ENCODE measurements at places on chromosomes 3 and 15.
A peak's percentile ranks its signal among the peaks of the same experiment; 100 is the strongest.

GRCh38 chr15:23447107-23447500 lies at the start of gene GOLGA6L2:
GOLGA6L2 (minus strand) TSS chr15:23447243; CDS start chr15:23447181, 62 bp downstream.
- DNase-seq: no peak

DNA sequence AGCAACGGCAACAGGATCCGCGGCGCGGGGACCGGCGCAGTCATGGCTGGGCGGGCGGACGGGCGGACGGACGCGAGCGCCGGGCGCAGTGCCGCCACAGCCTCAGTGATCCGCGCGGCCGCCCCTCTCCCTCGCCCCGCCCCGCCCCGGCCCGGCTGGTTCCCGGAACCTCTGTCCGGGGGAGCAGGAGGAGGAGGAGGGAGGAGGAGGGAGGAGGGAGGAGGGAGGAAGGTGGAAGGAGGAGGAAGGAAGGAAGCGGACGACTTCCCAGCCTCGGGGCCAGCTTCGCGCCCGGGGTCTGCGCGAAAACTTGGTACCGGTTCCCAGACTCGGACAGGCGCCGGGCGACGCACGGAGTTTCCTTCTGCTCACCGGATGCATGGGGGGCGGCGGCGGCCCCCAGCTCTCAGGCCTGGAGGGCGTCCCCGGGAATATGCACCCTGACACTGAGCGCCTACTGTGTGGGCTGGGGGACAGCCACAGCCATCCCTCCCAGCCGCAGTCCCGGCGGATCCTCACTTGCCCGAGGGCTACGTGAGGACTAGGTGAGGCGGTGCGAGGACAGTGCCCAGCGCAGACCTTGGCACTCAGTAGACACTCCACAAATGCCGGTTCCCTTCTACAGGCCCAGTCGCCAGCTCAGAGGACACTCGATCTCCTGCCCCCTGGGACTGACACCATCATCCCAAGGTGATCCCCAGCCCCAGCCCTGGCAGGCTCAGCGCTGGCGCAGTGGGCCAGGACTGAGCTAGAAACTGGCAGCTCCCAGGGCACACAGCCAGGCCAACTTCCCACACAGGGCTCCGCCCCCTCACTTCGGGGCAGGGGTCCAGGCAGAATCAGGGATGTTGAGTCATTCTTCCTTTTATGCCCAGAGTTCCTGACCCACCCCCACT lies at the start of gene SHISA5:
Gene SHISA5 (minus strand): TSS at position 124 of the 896 bp plus-strand sequence. CDS start 80 bp downstream, at position 44.
- peak; percentile 21 for DNase-seq

DNA sequence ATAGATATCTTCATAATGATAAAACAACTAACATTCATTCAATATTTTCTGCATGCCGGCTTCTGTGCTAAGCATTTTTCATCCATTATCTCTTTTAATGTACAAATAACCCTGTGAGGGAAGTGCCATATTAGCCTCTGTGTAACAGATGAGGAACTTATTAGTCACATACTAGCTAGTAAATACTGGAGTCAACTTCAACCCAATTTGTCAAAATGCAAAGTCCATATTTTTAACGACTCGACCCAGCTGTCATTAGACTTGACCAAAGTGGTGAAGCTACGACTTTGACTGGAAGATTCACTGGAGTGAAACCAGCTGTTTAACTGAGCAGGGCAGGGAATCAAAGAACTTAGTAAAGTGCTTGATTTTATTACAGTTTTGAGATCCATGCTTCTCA lies 41.6 kb downstream of the PARP15 start:
- DNase-seq: no peak

DNA sequence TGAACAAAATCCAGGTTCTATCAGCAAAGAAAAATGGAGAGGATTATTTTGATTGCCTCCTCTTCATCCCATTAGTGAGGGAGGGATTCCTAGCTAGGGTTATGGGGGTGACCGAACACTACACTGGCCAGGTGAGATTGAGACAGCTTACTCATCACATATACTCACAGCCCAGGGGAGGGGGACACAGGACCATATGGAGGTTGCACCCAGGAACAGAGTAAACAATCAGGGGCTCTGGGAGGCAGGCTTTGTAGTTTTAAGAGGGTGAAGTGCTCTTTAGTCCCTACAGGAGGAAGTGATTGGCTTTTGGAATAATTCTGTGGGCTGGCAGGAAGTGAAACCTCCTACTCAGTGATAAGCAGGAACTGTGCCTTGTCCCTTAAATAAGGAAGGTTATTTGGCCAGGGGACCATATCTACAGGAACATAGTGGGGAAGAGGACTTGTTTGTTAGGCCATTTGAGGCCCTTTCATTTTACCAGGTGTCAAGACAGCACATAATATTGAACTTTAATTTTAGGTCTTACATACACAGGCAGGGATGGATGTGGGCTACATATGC lies 17.5 kb upstream of the KCTD6 start:
- no peak for DNase-seq

DNA sequence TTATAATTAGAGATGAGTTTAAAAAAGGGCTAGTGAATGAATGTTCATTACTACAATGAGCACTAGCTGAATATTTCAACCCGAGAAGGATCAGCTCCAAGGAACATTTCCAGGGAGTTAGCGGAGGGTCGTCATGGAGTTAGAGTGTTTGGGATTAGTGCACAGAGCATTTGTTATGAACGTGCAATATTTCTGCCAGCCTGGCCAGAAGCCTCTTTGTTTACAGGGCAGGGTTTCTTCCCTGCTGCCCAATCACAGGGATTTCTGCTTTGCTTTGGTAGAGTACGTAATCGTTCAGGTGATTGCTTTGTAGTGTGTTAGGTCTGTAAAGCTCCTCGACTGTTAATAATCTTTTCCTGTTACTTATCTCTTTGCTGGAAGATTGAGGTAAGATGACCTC lies 5.9 kb downstream of the CGNL1 start:
- DNase-seq: no peak

- no peak for DNase-seq
Observed at GRCh38 chr3:182027366-182027765, 315.6 kb downstream of the SOX2 start.

GRCh38 chr3:24523215-24523614 lies 28.6 kb upstream of the THRB start:
- DNase-seq: no peak

DNA sequence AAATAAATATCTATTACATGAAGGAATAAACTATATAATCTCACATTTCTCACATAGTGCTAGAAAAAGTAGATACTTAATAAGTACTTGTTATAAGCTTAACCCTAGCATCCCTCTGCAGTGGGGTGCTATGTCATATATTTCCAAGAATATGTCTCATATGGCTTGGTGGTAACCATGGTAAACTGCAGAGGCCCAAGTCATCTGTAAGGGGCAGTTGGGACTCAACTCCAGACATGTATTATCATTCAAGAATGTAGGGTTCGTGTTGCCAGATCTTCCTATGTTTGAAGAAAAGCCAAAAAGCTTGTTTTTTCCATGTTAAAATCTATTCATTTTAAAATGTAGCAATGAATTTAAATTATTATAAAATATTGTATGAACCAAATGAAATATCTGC lies 46.2 kb downstream of the ZNF385D start:
- no peak for DNase-seq

DNA sequence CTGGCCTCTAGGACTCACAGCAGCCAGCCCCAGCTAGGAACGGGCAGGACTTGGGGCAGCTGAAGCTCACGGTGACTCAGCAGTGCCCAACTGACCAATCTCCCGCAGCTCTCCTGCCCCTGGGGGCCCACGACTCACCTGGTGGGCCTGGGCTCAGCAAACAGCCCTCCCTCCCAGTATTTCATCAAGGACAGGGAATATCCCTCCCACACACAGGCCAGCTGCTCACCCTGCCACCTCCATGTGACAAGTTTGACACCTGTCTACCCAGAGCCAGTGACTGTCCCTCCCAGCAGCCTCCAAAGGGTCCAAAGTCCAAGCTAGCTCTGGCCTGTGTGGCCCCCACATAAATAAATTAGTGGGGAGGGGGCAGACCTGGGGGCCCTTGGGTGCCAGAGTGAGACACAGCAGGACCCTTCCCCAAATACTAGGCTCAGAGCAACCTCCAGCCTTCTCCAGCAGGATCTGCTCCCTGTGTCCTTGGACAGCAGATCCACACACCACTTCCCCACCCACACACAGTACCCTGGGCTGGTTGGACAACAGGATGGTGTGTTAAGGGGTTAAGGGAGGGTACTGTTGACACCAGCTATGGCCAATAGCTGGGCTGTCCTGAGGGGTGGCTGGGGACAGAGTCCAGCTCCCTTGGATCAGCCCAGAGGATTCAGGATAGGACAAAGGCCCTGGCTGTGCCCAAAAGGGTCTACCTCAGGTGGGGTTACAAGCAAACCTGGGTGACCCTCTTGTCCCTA lies 4.3 kb downstream of the GNAT1 start:
- no peak for DNase-seq

DNA sequence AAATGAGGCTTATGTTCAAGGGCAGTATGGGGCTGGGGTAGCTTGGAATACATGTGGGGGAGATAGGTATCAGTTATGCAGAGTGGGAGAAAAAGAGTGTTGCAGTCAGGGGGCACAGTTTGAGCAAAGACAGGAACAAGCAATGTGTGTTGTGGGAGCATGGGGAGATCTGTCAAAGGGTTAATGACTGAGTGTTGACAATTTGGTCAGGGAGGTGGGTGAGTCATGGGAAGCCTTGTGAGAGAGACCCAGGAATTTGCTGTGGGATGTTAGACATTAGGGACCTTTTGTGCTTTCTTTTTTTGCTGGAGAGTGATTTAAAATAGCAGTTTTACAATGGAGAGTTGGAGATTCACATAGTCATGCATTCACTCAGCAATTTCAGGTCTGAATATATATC lies 221.6 kb upstream of the NR2E3 start:
- no peak for DNase-seq

- no peak for DNase-seq
Observed at GRCh38 chr15:73034221-73034620, 18.0 kb upstream of the NEO1 start.

DNA sequence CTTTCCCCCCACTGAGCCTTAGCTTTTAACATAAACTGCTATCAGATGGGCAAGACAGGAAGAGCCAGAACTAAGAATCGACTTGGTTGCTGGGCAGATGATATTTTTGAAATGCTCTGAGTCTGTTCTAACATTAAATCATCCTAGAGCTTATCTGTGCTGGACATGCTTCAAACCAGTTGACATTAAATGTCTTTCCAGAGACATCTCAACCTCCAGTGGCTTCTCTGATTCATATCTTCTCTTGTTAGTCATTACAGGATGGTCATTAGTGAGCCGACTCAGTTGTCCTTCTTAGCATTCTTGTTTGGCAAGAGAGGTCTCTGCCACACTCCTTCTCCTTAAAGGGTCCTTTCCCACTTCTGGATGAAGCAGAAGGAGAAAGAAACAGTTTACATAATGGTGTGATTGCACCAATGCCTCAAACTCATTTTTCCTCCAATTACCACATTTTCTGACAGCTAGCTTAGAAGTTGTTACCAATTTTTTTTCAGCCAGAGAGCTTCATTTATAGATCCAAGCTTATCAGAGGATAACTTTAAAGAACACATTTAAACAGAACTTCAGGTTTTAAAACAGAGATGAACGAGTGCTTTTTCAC lies 21.7 kb upstream of the SYN2 start:
- DNase-seq: no peak

DNA sequence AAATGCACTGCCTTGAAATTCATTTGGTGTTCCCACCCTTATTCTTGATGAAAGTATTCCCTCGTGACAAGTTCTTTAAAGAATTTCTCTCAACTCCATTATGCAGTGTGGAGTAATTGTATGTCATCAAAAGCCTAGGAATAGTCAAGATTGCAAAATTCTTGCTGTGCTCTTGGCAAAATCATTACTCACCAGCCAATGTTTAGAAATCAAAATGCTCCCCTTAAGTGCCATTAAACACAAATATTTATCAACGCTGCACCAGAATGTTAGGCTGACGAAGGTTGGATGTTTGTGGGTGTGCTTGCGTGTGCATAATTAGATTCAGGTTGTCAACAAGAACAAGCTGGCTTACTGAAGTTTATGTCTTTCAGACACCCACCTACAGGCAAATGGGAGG lies 40.5 kb downstream of the SST start:
- no peak for DNase-seq

GRCh38 chr15:101348015-101348414 lies 53.0 kb upstream of the SNRPA1 start:
- no peak for DNase-seq

GRCh38 chr3:183278479-183279088 lies 25.5 kb downstream of the B3GNT5 start:
- no peak for DNase-seq

DNA sequence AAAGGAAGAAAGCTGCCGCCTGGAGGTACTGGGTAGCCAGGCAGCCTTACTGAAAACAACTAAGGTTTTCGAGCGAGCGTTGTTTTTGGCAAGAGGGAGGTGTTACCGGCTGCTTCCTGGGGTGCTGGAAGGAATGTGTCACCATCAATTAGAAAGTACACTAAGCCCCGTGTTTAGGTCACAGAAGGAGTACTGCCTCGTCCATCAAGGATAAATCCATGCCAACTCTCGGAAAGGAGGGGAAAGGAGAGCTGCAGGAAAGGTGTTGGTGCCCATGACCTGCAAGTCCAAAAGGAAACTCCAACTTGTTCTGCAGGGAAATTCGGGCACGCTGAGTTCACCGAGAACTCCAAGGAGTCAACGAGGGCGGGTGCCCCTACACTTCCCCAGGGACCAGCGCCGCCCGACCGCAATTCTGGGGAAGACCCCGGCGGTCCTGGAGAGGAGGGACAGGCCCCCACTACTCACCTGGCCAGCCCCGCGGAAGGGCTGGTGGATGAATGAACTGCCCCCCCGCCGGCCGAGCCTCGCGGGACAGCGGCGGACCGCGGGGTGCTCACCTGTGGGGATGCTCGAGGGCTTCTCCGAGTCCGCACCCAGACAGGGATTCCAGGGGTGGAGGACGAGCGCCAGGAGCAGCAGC lies 542 bp downstream of the PLOD2 start:
- no peak for DNase-seq

- no peak for DNase-seq
Observed at GRCh38 chr3:130463221-130463620, 53.8 kb upstream of the COL6A6 start.

DNA sequence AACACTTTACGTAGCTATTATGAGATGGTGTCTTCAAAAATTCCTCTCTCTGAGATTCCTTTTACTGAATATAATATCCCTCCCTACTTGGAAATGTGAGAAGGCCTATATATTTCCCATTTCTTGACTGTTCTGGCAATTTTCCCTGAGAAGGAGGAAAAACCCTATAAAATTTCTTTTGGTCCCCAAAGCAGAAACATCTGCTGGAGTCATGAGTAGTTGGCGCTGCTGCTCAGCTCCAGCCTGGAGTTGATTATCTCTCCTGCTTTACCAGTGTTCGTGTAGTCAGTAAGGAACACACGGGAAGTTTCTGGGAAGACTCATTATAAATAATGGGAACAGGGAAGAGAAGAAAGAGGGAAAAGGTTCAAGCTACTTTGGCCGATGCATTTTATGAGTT lies 680.1 kb downstream of the EPHA3 start:
- no peak for DNase-seq

GRCh38 chr3:40971191-40972168 lies 227.8 kb upstream of the CTNNB1 start:
- no peak for DNase-seq

GRCh38 chr3:129606636-129607390 lies at the start of gene PLXND1:
PLXND1 (minus strand) TSS chr3:129606676; CDS start chr3:129606639, 37 bp downstream.
- no peak for DNase-seq

DNA sequence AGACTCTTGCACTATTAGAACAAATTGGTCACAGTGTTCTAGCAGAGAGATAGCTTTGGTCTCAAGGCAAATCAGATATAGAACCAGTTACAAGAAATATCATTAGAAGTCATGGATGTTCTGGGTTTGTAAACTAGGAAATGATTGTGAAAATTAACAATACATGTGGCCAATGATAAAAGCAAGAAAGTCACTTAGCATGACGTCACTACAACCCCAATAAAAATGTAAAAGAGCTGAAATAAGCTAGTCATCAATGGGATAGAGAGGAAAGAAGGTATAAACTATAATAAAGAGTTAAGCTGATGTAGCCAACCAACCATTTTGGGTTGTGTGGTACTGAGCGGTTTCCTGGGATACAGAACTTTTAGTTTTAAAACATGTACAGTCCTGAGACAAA lies 32.1 kb upstream of the KCNH8 start:
- DNase-seq: no peak
